ENCODE measurements at places on chromosomes 4 and X. TPM values are rescaled to one million over a fixed set of nuclear protein-coding genes. Genes with fewer than 3 reads are reported as not detected.

HEPH gene
- 2.6 TPM for total RNA-seq

SYN1 gene
- 0.31 TPM for total RNA-seq

PDLIM3 gene
- total RNA-seq, result 58.1 TPM

DNA sequence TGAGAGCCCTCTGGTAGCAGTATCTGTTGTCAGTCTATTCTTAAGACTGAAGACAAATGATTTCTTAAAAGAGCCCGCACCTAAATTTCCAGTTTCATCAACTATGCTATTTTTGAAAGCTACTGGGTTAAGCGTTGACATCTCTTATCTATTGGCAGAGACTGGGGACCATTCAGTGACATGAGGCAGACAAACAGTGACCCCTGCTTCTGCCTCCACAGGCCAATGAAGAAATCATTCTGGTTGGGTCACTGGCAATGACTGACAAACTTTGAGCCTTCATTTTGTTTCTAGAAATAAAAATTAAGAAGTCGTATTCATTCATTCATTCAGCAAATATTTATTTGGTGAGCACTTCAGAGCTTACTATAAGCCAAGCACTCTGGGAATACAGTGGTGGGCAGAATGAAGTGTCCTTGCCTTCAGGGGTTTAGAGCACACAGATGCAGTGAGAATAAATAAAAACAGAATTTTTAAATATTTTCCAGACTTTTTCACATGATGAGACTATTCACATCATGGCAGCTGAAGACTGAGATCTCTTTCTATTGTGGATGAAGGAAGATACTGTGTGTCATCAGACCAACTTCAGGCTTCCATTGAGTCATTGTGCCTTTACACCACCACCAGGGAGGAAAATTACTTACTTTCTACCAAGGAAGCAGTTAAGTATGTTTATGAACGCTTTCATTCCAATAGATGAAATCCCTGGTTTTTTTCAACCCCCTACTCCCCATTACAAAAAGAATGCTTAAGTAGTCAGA, 36.0 kb downstream of the SORBS2 start:
- peak overlapping the region; percentile 68 for H3K27ac ChIP-seq
- no peaks in the 10 kb centered on the region for H3K36me3 ChIP-seq
- no peaks in the 10 kb centered on the region for H3K27me3 ChIP-seq
- no peaks in the 10 kb centered on the region for H3K4me1 ChIP-seq
- no peak overlapping the region for H3K4me3 ChIP-seq

- peak overlapping the region; percentile 3 for H3K4me3 ChIP-seq
- H3K36me3 ChIP-seq, result no peaks in the 10 kb centered on the region
- no peak overlapping the region for H3K27ac ChIP-seq
These were observed 128.7 kb upstream of the GALNT7 start for GRCh38 chr4:173039617-173040577.

GRCh38 chrX:71098302-71098701, 2.7 kb downstream of the FOXO4 start:
- peak; percentile 4 for DNase-seq
- no peak overlapping the region for H3K4me3 ChIP-seq
- peaks cover 6% of the 10 kb centered on the region for H3K4me1 ChIP-seq
- no peak overlapping the region for H3K27ac ChIP-seq
- H3K27me3 ChIP-seq, result no peaks in the 10 kb centered on the region

GRCh38 chr4:85928775-85929591, 430.9 kb downstream of the MAPK10 start:
- no peak overlapping the region for H3K27ac ChIP-seq
- H3K36me3 ChIP-seq, result no peaks in the 10 kb centered on the region
- no peak for DNase-seq
- no peak overlapping the region for H3K4me3 ChIP-seq
- H3K4me1 ChIP-seq, result peaks cover 30% of the 10 kb centered on the region
